ENCODE measurements at places on chromosomes 16 and 17.
A peak's percentile ranks its signal among the peaks of the same experiment; 100 is the strongest.

DNA sequence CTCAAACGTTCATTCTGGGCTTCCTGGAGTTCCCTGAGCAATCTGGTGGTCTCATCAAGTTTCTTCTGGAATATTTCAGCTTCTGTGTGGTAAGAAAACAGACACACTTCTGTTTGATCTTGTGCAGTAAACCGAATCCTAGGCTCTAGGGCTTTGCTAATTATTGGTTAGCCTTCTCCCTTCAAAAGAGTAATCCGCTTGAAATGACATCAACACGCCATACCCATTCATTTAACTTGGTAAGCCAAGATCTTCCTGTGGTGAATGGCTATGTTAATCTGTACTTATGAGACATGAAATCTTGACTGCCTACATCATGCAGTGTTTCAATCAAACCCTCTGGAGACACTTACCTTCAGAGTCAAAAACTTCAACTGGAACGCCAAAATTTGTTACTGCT is 48.5 kb downstream of the BRD7 start:
- ATAC-seq = no peak

DNA sequence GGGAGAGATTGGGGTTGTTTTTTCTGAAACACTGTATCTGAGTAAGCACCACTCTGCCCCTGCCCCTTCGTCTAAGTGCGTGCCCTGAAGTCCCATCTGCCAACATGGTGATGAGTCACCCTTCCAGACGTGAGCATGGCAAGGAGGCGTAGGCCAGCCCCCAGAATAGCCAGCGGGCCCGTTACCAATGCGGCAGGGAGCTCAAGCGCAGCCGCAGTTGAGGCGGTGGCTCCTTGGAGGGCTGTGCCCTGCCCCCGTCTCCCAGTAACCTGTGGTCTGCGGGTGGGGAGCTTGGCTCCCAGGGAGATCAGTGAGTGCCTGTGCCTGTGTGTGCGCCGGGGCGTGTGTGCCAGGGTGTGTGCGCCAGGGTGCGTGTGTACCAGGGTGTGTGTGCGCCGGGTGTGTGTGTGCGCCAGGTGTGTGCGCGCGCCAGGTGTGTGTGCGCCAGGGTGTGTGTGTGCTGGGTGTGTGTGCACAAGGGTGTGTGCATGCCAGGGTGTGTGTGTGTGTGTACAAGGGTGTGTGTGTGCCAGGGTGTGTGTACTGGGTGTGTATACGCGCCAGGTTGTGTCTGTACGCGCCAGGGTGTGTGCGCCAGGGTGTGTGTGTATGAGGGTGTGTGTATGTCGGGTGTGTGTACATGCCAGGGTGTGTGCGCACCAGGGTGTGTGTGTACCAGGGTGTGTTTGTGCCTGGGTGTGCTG is 98.6 kb upstream of the CHMP6 start:
- ATAC-seq = peak; percentile 41

- peak; percentile 8 for ATAC-seq
These were observed 658 bp upstream of the ZNF771 start for GRCh38 chr16:30406795-30407101.

- no peak for ATAC-seq
These were observed 22.4 kb downstream of the PLD6 start for GRCh38 chr17:17183744-17184143.

GRCh38 chr17:40926341-40926740 is 11.1 kb downstream of the KRT23 start:
- no peak for ATAC-seq

DNA sequence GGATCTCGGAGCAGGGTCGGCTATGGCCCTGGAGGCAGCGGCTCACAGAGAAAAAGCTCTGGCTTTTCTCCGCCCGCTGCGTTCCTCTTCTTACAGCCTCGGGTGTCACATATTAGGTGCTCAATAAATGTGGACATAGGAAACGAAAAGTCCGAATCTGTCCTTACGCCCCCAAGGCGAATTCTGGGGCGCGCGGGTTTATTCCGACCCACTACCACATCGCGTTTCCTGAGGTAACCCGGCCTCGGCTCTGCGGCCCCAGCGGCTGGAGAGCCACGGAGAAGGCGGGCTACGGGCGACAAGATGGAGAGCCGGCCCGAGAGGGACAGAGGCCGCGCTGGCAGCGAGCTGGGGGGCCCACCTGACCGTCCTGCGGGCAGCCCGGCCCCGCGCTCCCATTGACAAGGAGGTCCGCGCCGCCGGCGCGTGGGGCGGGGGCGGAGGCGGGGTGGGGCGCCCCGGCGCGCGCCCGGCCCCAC is 573 bp upstream of the GNAO1 start:
- no peak for ATAC-seq

DNA sequence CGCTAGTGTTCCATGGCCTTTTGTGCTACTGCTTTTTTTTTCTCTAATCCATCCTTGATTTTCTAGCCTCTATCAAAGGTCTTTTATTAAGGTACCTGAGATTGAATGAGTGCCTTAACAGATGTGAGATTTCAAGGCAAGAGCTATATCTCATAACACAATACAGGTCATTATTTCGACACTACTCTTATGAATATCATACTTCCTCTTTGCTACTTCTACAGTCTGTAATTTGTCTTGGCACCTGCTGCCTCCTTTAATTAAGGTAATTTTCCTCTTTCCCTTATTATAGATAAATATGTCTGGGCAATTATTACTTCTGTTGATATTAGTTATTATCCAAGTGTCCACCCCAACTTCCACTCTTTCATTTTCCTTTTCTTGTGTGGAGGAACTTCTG is 5.3 kb downstream of the KRT28 start:
- no peak for ATAC-seq

DNA sequence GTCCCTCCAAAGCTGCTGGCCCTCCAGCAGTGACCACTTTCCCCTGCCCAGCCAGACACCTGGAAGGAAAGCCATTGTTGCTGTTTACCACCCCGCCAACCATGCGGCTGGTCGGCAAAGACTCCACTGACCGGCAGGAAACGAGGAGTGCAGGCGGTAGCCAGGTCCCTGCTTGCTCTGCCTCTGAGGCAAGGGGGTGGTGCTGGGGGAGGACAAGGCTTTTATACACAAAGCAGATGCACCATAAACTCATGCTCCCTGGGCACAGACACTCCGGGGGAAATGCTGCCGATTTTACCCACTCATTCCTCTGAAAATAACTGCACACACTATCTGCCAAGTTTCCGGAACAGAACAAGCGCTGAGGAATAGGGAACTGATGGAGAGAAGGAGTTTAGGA is 62.8 kb upstream of the GRIN2A start:
- no peak for ATAC-seq

DNA sequence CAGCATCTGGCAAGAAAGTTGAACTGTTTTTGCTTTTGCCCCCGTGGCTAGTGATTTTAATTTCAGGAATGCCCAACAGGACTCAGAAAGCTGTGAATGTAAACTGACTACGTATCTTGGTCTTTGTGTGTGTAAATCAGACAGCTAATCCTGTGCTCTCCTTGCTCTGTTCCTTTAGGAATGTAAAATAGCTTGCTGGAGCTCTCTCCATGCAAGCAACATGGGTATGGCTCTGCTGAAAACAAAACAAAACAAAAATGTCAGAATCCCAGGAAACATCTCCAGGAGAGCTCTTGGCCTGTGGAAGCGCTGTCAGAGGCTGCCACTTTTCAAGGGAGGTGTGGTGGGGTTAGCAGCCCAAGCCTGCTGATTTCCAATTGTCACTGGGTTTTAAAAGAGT is 161.8 kb upstream of the NOG start:
- ATAC-seq = no peak

DNA sequence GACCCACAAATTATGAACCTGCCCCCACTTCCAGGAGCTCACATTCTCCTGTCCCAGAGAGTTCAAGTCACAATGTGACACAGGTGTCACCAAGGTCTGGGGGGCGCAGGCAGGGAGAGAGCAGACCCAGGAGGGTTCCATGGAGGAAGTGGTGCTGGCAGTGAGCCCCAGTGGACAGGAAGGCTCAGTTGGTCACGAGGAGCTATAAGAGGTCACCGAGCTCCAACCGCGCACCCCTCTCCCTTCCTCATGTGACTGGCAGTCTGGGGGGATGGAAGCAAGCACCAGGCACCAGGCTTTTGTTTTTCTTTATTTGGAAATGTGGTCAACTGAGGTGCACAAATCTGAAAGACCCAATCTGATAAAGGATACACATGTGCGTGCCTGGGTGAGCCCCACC is 2.5 kb downstream of the ITGAD start:
- no peak for ATAC-seq

DNA sequence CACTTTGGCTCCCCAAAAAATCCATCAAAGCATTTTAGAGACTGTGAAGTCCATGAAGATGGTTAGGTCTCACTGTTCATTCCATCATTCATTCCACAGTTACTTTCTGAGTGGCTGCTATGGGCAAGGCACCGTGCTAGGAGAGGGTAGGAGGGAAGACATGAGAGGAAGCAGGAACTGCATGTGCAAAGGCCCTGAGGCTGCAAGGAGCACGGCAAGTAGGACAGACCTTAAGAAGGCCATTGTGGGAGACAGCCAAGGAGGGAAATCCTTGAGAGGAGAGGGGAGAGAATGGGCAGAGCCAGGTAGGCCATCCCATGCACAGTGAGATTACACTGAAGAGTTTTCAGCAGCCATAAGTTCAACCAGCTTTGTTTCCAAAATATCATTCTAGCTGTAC is 196.2 kb upstream of the DYNLRB2 start:
- ATAC-seq = no peak

DNA sequence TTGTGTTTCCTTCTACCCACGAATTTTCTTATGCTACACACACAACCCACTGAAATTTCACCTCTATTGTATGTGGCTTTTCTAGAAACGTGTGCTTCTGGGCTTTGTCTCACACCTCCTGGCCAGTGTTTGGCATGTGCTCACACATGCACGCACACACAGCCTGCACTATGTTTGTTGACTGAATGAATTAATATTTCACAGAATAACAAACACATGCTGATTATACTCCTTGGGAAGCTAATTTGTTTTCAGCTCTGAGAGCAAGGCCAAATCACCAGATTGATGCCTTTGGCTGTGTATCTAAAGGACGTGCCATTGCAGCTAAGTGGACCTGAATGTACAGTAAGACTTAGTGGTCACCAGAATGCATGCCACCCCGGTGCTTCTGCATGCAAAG is 210.7 kb downstream of the WWOX start:
- ATAC-seq = no peak

- peak; percentile 81 for ATAC-seq
These were observed 193.7 kb upstream of the TBX2 start for GRCh38 chr17:61205931-61206330.

- no peak for ATAC-seq
These were observed 181.8 kb upstream of the CIBAR2 start for GRCh38 chr16:85293904-85294642.

GRCh38 chr17:73278049-73278464 is 16.4 kb upstream of the CPSF4L start:
- no peak for ATAC-seq

GRCh38 chr17:55149485-55149884 is 115.3 kb upstream of the HLF start:
- no peak for ATAC-seq

- no peak for ATAC-seq
These were observed 1.4 kb downstream of the GCSH start for GRCh38 chr16:81094771-81095251.

DNA sequence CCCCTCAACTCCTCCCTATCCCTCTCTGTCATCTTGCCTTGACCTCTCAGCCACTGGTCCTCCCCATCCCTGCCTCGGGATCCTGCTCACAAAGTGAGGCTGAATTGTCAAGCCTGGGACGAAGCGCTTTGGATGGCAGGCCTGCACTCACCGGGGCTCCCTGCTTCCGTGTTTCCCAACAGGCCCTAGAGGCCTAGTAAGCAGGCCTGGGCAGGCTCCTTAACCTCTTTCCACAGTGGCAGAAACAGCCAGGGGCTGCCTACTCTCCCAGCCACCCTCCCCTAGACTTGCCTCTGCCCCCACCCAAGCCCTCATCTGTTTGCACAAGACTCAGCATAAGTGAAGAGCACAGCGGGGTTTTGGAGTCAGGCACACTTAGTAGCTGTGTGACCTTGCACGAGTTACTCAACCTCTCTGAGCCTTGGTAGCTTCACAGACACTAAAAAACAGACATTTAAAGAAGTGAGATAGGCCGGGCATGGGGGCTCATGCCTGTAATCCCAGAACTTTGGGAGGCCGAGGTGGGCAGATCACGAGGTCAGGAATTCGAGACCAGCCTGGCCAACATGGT is 5.0 kb upstream of the FADS6 start:
- ATAC-seq = peak; percentile 72

DNA sequence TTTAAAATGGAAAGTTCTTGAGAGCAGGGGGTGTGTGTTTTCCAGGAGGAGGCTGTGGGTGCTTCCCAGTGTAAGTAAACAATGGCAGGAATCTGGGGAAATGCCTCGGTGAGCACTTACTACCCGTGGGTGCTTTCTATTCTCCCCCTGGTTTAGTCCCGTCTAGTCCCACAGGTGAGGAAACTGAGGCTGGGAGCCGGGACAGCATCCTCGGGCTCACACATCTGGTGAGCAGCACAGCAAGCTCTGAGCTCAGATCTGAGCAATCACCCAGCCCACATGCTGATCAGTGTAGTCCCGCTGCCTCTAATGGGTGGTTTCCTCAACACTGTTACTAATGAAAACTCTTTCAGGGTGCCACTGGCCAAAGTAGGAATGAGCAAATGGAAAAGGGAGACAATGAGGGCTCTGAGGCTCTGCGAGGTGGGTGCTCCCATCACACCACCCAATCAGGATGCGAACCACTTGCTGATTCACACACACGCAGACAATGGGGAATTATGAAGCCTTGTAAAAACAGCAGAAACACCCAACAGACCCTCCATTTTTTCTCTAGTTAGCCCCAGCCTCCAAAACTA is 202.6 kb downstream of the PARN start:
- ATAC-seq = peak; percentile 29

- no peak for ATAC-seq
These were observed 236.0 kb downstream of the MRTFB start for GRCh38 chr16:14307059-14307526.

All from esophagus mucosa (tissue), 1 donor.